ENCODE measurements at places on chromosomes 12 and 14.

GRCh38 chr14:39374851-39375250, 57.4 kb downstream of the FBXO33 start:
- DNase-seq = no peak
- no peaks in the 10 kb centered on the region for H3K27me3 ChIP-seq
- no peak overlapping the region for H3K4me3 ChIP-seq
- H3K4me1 ChIP-seq = peaks cover 37% of the 10 kb centered on the region
- peak overlapping the region; percentile 86 for H3K27ac ChIP-seq

DNA sequence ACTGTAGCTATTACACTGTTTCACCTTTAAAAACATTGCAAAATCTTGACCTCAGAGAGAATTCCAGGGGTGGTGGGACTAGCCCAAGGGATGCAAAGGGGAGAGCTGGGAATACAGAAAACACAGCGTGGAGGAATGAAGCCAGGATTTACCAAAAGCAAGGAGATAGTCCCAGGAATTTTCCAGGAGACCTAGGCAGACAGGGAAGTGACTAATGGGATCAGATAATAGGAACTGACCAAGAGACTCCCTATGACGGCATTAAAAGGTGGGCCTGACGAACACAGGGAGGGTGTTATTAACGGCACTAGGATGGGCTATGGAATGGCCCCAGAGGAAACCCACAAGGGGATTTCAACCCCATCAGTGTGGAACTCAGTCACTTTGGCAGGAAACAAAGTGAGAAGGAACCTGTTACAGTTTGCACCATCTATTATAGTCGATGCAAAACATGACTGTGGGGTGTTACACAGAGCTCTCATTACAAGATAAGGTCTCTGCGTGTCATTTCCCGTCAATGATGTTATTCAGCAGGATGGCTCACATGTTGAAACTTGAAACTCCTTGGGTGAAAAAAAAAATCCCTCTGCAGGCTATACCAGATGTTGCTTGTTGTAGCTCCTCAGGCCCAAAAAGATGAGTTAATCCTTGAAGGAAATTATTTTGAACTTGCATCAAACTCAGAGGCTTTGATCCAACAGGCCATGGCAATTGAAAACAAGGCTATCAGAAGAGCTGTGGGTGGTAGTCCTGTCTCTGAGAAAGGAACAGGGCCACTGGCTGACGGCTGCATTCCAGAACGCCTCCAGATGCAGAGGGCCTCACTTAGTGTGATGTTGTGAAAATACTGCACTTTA, 58.7 kb downstream of the DRAM1 start:
- H3K4me1 ChIP-seq = no peaks in the 10 kb centered on the region
- DNase-seq = no peak
- no peaks in the 10 kb centered on the region for H3K27me3 ChIP-seq
- H3K36me3 ChIP-seq = no peaks in the 10 kb centered on the region

DNA sequence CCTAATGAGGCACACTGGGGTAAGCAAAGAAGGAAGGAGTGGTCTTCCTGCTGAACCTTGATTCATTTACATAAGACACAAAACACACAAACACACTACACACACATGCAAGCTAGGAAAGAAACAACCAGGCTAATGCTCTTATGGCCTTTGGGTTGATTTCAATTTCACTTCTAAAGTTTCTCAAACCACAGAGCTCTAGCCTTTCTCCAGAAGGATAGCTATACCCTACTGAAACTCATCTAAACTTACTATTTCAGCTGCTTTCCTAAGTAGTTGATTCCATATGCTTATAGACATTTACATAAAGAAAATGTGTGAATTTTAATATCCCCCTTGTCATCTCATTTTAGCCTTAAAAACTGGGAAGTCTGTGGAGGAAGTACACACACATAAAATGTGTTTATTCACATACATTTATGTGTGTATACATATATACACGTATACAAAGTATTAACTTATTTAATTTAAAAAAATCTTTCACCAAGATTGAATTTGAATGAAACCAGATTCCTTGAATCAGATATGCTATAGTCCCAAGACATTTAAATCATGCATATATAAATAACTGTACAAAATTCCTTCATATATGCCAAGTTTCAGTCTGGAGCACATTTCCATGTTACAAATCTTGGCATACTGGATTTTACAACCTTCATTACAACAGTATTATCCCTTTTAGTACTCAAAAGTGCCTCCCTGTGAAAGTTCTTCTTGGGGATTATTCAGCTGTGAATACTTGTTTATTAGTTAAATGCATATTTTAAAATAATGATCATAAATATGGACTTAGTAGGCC, 231.8 kb upstream of the NPAS3 start:
- H3K4me3 ChIP-seq = no peak overlapping the region
- no peaks in the 10 kb centered on the region for H3K27me3 ChIP-seq
- H3K36me3 ChIP-seq = no peaks in the 10 kb centered on the region
- peaks cover 40% of the 10 kb centered on the region for H3K4me1 ChIP-seq
- H3K27ac ChIP-seq = peak overlapping the region; percentile 37

DNA sequence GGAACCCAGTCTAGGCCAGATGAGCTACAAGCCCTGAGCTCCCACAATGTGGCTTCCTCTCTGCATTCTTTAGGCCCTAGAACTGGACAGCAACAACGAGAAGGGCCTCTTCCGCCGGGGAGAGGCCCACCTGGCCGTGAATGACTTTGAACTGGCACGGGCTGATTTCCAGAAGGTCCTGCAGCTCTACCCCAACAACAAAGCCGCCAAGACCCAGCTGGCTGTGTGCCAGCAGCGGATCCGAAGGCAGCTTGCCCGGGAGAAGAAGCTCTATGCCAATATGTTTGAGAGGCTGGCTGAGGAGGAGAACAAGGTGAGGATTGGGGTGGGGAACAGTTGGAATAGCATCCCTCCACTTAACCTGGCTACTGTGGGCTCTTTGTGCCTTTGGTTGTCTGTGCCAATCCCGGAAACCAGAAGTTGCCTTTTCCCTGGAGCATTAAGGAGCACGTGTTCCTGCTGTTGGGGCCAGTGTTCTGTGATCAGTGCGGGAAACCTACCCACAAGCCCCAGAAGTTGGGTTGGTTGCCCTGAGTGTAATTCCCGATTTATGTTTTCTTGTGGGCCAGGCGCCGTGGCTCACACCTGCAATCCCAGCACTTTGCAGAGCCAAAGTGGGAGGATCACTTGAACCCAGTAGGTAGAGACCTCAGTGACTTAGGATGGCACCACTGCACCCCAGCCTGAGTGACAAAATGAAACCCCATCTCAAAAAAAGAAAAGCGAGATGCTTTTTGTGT, 6.4 kb downstream of the FKBP4 start:
- no peaks in the 10 kb centered on the region for H3K27me3 ChIP-seq
- peaks cover 51% of the 10 kb centered on the region for H3K36me3 ChIP-seq
- peaks cover 14% of the 10 kb centered on the region for H3K4me1 ChIP-seq
- H3K4me3 ChIP-seq = no peak overlapping the region

DNA sequence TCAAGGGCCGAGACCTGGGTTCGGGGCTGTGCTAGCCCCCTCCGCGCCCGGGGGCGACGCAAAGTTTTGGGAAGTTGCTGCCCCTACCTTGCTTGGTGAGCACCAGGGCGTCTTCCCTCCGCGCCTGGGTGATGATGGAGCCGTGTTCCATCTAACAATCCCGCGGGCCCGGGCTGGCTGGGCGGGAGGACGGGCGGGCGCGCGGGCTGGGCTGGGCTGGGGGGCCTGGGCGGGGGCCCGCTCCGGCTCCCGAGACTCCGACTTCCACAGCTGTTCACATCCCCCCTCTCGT, 298 bp downstream of the CTDSP2 start:
- peak overlapping the region; percentile 100 for H3K27ac ChIP-seq
- H3K4me3 ChIP-seq = peak overlapping the region; percentile 98
- H3K27me3 ChIP-seq = no peaks in the 10 kb centered on the region
- DNase-seq = no peak
- peaks cover 55% of the 10 kb centered on the region for H3K4me1 ChIP-seq

All from thoracic aorta (tissue), 2 donors.